ENCODE measurements at places on chromosomes 1 and 21.

DNA sequence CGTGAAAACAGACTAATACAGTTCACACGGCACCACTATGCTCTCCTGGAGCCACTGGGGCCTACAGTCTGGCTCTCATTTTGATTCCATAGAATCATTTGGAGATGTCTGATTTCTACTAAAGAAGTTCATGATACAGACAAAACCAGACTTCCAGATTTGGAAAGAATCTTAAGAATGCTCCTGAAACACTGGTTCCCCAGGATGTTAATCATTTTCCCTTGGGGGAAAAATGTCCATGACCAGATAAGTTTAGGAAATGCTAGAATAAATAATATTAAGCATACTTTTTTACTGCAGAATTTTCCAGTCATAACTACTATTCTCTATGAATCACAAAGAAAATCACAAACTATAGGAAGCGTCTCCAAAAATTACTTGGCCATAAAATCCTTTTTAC is 63.0 kb upstream of the RGS7 start:
- no peak for DNase-seq

DNA sequence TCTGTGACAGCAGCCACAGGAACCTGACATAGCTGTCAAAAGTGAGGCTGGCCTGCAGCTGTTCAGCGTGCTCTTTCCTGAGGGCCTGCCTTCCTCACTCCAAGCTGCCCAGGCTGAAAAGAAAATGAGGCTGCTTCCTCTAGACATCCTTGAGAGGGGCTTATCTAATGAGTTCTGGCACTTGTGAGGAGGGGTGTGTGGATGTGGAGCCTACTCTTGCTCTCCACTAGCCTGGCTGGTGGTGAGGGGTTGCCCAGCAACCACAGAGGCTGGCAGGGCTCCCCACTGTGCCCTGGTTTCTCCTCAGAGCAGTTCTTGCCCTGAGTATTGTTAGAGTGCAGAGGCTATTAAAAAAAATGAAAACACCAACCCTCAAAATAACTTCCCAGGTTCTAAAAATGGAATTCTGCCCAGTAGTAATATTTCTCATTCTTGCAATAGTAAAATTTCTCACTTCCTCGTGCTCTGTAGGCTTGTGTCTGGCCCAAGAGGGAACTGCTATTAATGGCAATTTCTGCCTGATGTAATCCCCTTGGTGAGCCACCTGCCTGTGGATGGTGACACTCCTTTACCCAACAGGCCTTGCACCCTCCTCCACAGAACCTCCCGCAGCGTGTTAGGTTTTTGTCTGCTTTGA is 52.6 kb upstream of the EPS8L3 start:
- DNase-seq = no peak

- DNase-seq = no peak
Observed at GRCh38 chr1:81231729-81232038, 569.0 kb upstream of the ADGRL2 start.

GRCh38 chr1:86155807-86156565 is 586 bp downstream of the COL24A1 start:
- DNase-seq = no peak

DNA sequence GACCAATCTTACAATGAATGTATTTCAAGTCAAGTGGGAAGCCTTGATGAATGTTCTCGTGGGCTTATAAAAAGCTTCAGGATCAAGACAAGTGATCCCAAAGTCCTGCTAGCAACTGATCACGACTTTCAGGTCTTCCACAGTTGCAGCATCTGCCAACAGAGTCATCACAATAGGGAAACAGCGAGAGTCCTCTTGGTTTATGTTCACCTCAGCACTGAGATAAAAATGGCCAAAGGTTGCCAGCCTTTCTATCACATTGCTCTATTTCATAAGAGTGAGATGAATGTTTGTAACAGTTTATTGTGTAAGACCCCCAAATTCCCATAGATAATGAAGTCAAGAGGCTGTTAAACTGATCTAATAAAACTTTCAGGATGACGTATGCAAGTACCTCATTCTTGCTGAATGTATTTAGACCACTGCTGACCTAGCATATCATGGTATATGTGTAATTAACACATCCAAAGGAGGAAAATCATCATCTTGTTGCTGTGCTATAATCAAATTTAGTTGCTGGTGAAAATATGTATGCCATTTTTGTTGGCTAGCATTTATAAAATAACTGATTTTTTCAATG is 150.6 kb downstream of the TGFBR3 start:
- no peak for DNase-seq

DNA sequence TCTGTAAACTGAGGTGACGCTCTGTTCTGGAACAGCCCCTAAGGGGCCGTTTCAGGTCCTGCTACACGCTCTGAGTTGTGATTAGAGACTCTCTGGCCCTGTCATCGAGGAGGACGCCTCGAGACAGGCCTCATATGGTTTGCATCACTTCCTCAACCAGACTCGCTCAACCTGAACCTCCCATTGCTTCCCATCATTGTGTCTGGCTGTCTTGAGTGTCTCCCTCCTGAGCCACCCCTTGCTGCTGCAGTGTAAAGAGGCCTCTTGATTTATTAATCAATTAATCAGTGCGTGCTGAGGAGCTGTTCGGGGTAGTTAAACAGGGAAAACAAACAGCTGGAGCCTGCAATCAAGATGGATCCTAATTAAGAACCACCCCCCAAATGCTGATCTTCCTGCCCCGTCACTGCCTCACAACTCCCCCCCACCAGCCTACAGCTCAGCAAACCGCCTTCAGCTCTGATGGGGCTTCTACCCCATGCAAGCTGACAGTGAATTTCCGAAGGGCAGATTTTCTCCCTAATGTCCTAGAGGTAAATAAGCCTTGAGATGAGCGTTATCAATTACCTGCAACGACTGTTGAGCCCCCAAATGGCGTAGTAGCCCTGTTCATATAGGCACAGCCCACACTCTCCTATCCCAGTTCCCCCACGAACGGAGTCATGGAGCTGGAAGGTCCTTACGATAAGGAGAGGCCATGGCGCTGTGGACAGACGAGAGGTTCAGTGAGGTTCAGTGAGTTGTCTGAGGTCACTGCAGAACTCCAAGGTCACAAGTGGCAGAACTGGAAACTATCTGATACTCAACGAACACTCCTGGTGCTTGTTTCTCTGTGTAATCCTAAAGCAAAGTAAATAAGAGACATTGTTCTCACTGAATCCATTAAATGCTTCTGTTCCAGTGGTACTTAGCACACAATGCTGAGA is 210.6 kb downstream of the KIF26B start:
- no peak for DNase-seq

DNA sequence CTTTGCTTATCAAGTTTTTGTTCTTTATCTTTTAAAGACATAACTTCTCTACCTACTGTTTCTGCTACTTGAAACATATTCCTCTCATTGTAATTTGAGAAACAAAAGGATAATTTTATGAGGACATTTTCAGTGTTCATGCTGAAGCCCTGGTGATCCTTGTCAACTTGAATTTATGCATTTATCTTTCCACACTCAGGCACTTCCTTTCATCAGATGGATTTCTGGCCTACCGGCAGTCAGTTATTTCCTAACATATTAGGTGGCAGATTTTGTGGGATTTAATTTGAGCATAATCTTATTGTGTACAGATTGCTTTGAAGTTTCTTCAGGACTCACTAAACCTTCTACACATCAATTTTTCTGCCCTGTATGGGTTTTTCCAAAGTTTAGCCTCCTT is 75.0 kb downstream of the RGL1 start:
- DNase-seq = no peak

DNA sequence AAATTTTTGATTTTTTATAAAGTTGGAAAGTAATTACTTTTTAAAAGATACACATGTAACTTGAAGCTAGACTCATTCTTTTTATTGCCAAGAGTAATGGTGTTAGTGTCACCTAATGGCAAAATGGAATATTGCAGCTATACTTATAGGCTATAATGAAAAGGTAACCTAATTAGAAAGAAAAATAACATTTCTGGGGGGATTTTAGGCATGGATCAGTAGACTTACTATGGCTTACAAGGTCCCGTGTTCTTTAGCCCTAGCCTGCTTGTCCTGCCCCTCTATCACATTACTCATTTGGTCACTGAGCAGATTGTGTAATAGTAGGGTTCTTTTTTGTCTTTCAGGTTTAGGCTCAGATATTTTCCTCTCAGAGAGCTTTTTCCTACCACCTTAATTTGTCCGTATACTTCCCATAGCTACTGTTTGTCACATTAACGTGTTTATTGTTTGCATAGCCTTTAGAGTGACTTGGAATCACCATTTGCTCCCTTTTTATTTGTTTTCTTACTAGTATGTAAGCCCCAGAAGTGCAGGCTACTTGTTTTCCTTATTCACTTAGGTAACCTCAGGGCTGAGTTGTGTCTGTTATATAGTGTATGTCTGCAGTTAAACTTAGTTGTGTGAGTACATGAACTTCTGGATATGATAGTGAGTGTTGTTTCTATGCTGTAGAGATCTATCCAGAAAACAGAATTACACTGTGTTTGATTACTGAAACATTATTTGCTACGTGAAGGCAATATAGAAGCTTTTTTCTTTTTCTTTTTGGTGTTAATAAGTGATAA is 58.7 kb downstream of the RABGAP1L start:
- no peak for DNase-seq

GRCh38 chr21:26851109-26851944 is 6.1 kb upstream of the ADAMTS1 start:
- no peak for DNase-seq

DNA sequence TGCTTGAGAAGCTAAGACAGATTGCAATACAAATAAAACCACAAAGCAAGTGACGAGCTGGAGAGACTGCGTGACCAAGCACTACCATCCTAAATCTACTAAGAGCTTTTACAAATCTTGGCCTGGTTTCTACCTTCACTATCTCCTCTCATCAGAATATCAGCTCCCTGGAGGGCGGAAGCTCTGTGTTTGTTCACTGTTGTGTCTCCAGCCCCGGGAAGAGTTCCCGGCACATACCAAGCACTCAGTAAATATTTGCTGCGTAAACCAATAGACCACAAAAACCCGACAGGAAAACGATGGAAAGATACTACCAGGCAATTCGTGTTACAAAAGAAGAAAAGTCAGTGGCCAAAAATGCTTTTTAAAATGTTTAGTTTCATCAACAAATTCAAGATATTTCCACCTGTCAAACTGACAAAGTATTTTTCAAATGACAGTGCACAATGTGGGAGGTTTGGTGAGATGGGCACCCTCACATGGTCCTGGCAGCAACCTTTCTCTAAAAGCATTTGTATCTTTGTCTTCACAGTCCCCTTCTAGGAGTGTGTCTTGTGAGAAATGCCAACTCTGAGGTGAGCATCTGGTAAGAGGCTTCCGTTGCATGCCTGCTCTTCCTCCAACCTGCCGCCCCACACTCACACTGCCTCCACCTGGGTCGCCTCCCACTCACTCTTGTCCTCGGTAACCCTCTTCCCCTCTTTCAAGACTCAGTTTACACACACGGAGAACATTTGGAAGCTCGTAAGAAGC is 34.7 kb downstream of the SLC1A7 start:
- peak; percentile 84 for DNase-seq

DNA sequence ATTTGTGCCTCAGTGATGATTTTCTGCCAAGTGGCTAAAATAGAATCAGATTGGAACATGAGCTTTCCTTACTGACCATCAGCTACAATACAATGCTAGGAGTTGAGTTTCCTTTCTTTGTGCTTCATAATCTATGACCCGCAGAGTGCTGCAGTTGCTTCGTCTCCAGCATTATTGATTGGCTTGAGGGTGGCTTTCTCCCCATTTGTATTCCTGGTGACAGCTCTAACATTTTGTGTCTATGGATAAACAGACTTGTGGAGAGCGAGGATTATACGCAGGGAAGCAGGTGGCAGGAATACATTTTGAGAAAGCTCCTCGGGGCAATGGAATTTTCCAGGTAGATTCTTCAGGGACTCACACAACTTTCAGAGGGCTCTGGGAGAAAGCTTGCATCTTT is 223.2 kb downstream of the HHAT start:
- no peak for DNase-seq

- DNase-seq = no peak
Observed at GRCh38 chr1:17588048-17588871, 48.8 kb downstream of the ARHGEF10L start.

DNA sequence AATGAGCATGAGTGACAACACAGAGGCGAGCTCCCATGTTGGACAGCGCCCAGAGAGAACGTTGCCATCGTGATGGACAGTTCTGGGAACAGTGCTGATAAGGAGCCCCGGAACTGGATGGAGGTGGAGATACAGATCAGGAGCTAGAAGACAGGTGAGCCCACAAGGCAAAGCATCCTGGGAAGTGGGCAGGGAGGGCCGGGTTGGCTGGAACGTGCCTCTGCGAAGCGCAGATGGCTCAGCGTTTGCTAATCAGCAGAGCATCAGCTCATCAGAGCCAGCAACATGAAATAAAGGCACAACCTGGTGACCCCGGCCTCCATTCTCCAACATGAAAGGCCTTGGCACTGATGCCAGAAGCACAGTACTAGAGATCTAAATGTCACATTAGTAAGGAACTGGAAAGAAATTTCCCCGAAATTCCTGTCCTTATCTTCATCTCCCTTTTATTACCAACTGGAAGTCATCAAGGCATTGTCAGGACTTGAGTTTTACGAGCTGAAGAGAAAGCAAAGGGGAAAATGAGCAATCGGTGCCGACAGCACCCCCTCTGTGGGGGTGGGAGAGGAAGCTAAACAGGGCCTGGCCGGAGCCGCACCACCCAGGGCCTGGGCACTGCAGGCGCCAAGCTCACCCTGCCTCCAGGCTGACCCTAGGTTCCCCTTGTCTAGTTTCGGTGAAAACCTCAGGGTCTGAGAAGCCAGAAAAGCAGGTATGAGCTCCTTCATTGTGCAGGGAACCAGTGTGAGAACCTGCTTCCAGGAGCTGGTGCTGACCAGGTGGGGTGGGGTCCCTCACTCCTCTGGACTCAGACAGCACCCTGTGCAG is 19.9 kb downstream of the ABCA4 start:
- DNase-seq = no peak

GRCh38 chr1:84300501-84300900 is 1.0 kb upstream of the SAMD13 start:
- no peak for DNase-seq

GRCh38 chr1:229869240-229869639 is 197.8 kb upstream of the GALNT2 start:
- DNase-seq = no peak

DNA sequence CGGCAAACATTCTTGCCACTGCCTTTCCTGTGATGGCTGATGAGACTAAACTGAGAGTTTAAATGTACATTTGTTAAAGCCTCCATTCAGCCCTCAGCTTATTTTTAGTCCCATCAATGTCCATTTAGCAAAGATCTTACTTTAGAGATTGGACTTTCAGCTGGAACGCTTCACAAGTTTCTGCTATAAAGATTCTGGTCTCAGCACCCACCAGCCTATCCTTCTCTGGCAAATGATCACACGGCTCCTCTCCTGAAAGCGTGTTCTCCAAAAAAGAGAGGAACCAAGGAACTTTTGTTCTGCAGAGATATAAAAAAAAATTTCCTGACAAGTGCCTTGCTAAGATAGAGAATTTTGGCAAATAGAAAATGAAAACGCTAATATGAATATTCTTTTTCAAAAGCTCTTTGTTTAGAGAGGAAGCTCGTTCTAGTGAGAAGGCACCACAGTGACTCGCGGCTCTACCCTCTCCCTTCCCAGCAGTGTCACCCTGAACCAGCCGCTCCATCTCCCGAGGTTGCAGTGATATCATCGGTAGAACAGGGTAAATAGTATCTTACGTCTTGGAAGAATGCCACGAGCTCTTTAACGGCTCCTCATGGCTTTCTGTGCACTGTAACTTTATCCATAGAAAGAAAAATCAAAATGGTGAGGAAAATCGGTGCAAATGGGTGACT is 200.2 kb downstream of the APP start:
- no peak for DNase-seq

GRCh38 chr1:230362949-230363348 is 63.2 kb downstream of the PGBD5 start:
- DNase-seq = no peak
